ENCODE measurements at places on chromosomes 11 and 22.
A peak's percentile ranks its signal among the peaks of the same experiment; 100 is the strongest.

DNA sequence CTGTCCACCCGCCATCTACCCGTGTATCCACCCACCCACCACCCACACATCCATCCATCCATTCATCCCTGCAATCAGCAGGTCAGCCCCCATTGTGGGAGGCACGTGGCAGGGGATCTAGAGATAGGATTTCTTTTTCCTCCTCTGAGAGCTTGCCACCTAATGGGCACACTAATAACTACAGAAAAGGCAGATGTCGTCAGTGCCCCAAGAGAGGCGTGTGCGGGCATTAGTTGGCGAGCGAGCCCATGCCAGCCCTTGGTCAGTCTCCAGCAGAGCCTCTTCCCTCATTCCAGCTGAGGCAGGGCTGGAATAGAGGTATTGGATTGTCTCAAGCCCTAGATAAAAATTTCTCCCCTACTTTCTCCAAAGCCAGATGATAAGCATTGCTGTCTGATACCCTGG, 9.7 kb downstream of the USP2 start:
- DNase-seq = no peak

GRCh38 chr11:69915501-69916250, 96.5 kb upstream of the FGF3 start:
- no peak for DNase-seq

DNA sequence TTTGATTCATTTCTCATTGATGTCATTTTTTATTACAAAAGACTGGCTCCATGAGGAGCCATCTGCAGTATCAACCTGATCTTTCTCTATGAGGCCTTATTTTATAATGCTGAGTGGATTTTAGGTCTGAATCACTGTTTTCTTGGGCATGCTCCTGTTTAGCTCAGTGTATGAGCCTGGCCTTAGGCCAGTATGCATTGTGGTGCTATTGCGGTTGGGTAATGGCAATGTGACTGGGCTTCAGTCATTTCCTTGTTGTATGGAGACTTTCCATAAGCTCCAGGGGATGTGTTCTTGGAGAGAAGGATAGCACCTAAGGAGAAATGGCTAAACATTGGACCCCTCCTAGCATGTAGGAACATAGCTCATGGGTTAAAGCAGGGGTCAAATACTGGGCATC, 293.2 kb downstream of the NELL1 start:
- no peak for DNase-seq

DNA sequence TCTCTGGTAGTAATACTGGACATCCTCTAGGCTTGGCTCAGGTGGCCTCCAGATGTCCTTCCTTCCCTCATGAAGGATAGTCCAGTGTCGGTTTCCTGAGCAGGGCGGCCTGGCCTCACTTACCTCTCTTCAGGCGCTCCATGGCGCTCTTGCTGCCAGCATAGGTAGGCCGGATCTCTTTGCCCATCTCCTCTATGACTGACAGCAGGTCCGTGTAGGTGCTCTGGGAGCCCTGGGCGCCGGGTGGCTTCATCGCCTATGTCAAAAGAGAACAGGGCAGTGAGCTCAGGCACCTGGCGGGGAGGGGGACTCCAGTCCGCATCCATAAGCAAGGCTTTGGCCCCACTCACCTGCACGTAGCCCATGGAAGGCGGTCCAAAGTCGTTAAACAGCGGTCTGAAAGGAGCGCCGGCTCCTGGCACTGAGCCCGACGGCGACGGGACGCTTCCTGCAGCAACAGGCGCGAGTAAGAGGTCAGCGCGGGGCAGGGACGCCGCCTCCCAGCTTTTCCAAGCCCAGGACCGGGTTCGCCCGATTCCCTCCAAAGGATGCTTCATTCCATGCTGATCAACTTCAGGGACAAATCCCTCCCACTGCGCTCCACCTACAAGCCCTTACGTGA, 609 bp downstream of the CDK2AP2 start:
- DNase-seq = peak; percentile 58

DNA sequence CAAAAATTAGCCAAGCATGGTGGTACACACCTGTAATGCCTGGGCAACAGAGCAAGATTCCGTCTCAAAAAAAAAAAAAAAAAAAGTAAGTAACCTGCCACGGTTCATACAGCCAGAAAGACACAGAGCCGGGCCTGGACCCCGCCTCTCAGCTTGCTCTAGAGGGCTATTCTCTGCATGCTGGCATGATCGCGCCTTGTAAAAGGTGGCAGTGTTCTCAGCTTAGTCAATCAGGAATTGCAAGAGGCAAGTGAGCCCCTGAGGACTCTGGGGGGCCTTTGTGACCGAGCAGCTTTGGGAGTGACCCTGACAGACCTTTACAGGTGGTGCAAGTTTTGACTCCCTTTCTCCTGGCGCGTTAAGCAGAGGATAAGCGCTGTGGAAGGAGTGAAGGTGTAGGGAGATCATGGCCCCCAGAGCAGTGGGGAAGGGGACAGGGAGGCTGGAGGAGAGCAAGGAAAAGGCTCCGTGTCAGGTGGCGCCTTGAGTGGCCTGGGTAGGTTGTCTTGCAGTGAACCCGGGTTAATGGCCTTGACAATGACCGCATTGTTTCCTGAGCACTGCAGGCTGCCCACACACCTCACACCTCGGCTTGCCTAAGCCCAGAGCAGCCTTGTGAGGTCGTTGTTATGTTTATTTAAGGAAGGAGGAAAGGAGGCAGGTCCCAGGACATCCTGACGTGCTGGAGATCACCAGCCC, 48.9 kb downstream of the CDPF1 start:
- DNase-seq = no peak

DNA sequence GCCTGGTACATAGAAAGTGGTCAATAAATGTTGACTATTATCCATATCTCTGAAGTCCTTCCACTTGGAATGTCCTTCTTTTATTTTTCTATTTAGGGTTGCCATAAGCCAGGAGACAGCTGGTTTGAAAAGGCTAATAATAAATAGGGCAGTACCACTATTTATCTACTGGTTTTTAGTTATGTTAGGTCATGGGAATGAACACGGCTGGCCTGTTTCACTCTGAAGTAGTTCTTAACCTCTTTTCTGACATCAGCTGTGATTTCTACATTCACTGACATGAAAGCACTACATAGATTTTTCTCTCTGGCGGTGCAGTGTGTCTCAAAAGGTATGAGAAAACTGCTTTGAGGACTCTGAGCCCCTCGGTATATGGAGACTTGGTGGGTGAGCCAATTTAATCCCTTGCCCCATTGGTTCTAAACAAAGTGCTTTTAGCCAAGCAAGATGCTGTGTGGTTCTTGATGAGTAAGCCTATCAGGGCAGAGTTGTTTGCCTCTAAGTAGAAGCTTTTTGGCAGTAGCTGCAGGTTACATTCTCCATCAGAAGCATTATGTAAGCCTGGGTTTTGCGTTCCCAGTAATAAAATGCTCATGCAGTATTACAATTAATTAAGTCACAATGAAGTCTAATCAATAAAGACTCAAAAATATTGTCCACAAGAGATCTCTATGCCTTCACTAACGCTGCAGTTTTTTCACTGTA, 48.7 kb upstream of the APOA1 start:
- no peak for DNase-seq

- no peak for DNase-seq
Observed at GRCh38 chr11:776263-776560, 1.1 kb downstream of the GATD1 start.

DNA sequence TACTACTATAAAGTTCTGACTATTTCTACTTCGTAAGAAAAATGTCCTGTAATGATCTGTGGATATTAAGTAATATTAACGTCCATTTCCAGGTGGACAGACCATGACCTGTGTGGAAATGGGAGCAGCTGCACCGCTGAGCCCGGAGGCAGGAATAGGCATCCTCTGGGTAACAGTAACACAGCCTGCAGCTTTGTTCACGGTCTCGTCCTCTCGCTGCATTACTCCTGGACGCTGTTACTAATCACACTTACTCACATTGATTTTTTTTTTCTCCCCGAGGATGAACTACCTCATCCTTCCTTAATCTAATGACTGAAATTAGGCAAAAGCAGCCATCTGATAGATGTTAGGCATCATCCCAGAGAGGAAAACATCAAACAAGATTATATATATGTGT, 345.7 kb upstream of the NARS2 start:
- no peak for DNase-seq
